HEK293T (cell line): ENCODE measurements at places on chromosomes 4 and X.

GRCh38 chr4:37066159-37066558, 178.4 kb upstream of the NWD2 start:
- DNase-seq: no peak

DNA sequence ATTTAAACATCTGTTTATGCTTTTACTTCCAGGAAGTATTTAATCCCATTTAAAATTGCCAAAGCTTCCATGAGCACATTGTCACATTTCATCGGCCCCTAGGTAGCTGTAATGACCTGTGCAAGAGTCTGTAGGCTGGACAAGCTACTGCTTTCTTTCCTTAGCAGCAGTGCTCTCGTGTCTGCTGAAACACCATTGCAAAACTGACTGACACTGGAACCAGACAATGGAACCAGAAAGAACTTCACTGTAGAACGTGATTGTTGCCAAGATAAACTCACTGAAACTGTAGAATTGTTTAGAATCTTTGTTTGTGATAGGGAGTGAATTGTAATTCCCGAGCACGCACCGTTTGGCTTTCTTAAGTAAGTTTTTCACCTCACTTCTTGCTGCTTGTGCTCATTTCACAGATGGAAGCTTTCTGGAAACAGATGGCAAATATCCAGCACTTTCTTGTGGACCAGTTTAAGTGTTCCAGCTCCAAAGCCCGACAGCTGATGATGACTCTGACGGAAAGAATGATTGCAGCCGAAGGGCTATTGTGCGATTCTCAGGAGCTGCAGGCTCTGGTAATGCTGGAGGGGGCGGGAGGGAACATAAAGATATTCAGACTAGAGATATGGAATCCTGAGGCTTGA, 36.9 kb downstream of the EVC start:
- DNase-seq: no peak

GRCh38 chr4:338759-339097, 1.1 kb downstream of the ZNF141 start:
- no peak for DNase-seq

- no peak for DNase-seq
Measured at GRCh38 chr4:112083587-112084347, 61.5 kb upstream of the FAM241A start.

DNA sequence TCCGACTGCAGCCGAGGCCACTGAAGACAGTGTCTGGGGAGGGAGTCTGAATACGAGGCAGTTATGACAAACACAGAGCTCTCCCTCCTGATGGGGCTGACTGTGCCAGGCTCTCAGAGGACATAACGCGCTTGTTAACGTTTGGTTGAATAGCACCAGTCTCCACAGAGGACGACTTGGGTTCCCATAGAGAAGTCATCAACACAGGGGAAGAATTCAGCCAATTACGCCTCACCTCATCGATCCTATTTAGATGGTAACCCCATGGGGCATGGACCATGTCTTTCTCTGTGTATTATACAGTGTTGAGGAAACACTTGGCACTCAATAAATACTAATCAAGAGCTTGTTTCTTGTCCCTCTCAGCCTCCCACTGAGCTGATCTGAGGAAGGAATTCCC, 642.6 kb upstream of the LCORL start:
- no peak for DNase-seq

- DNase-seq: no peak
Measured at GRCh38 chr4:9611101-9611500, 166.9 kb downstream of the DEFB131A start.

DNA sequence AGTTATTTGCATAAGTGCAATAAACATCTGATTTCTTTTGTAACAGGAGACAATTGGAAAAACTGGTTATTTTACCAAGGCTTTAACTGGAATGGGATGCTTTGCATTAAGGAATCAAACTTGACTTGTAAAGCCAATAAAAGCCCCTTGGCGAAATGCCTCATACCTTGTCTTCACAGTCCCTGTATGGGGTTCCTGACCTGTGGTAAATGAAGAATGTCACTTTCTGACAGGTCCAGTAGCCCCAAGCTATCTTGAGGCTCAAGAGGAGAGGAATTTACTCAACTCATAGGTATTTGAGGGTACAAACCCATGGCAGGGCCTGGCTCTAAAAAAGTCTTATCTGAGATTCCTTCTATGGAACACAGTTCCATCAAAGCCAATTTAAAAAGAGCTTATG, 78.0 kb downstream of the ACOX3 start:
- no peak for DNase-seq
